Mammary epithelial cell (primary cell): ENCODE measurements at places on chromosomes 4 and X. TPM values are rescaled to one million over a fixed set of nuclear protein-coding genes. Genes with fewer than 3 reads are reported as not detected.

Gene PGAM4
- total RNA-seq, result not detected in 2 replicates

Gene MAGEC1
- total RNA-seq, result not detected in 2 replicates

Gene DDX53
- total RNA-seq, result not detected

Gene SHOX
- total RNA-seq, result not detected in 2 replicates

Gene HOPX
- total RNA-seq, result not detected in 2 replicates

Gene PPP1R2C
- total RNA-seq, result not detected

Gene SPANXA2
- total RNA-seq, result not detected in 2 replicates

Gene TMPRSS11D
- not detected in 2 replicates for total RNA-seq

Gene PLAC8
- 0.40 and 0.48 TPM in 2 replicates for total RNA-seq

Gene SERPINA7
- not detected in 2 replicates for total RNA-seq

Gene CSN1S1
- not detected for total RNA-seq

Gene LIMCH1
- 7.3 TPM for total RNA-seq

Gene PLXNB3
- total RNA-seq, result 15.2 TPM

Gene OPHN1
- total RNA-seq, result 3.6 and 7.3 TPM in 2 replicates

Gene CT45A3
- not detected in 2 replicates for total RNA-seq

Gene PHOX2B
- not detected in 2 replicates for total RNA-seq

Gene CPXCR1
- not detected in 2 replicates for total RNA-seq

Gene PHKA1
- 11.2 TPM for total RNA-seq

Gene TRIM2
- 19.5 and 29.6 TPM in 2 replicates for total RNA-seq

Gene ODAPH
- total RNA-seq, result not detected in 2 replicates

Gene CXXC4
- not detected in 2 replicates for total RNA-seq
